Aortic smooth muscle cell (primary cell): ENCODE measurements at places on chromosomes 1 and 21. TPM values are rescaled to one million over a fixed set of nuclear protein-coding genes. Genes with fewer than 3 reads are reported as not detected.

Gene AADACL3
- total RNA-seq, result not detected in 2 replicates

Gene OR2T11
- not detected in 2 replicates for total RNA-seq

Gene STUM
- total RNA-seq, result not detected in 2 replicates

Gene CDA
- total RNA-seq, result 0.12 TPM in 1 of 2 replicates, not detected in the other

Gene FBXO2
- total RNA-seq, result 0.25 and 0.26 TPM in 2 replicates
